ENCODE measurements at places on chromosomes 3 and 15.

DNA sequence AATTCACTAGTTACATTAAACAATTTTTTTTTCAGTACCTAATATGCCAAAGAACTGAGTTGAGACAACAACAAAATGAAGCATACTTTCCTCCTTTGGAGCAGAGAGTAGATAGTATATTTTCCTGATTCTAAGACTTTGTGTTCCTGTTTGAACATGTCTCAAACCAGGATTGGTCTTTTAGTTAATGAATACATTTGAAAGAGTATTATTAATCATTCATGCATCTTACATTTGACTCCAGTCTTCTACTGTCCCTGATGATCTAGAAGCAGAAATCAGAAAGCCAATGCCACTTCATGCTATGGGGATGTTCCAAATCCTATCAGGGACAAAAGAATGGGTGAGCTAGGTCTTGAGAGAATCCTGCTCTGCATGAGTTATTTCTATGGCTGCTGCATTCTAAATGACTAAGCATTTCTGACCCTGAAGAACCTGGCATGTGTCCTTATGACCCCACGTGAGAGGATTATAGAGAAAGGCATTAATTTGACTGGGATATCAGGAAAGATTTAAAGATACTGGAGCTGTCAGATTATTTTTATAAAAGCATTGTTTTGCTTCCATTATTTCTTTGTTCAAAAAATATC, 32.9 kb upstream of the MBNL1 start:
- no peak for DNase-seq

DNA sequence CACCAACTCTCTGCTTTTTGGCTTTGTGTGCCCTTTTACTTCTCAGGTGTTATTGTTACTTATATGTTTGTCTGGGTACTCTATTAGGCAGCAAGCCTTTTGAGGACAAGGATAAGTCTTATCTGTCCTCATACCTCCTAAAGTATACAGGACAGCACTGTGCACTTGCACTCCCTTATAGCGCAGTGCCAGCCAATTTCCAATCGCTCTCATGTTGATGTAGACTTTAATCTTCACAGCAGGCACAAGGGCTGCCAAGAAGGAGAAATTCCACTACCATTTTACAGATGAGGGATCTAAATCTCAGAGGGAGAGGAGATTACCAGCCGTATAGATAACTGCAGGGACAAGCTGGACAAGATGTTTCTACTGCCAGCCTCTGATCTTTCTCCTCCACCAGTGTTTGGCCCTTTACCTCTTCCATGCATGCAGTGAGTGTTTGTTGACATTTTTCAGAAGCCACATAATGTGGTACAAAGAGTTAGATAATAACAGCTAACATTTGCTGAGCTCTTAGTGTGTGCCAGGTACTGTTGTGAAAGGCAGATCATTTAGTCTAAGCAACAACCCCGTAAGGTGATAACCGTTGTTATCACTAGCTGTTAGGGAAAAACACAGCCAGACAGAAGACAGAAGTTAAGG, 30.1 kb downstream of the SST start:
- no peak for DNase-seq

GRCh38 chr3:10928961-10929471, 63.5 kb upstream of the SLC6A1 start:
- DNase-seq, result no peak

- no peak for DNase-seq
Observed at GRCh38 chr15:82306791-82307713, 42.2 kb downstream of the GOLGA6L10 start.

GRCh38 chr3:40044487-40044886, 235.1 kb downstream of the MYRIP start:
- no peak for DNase-seq

DNA sequence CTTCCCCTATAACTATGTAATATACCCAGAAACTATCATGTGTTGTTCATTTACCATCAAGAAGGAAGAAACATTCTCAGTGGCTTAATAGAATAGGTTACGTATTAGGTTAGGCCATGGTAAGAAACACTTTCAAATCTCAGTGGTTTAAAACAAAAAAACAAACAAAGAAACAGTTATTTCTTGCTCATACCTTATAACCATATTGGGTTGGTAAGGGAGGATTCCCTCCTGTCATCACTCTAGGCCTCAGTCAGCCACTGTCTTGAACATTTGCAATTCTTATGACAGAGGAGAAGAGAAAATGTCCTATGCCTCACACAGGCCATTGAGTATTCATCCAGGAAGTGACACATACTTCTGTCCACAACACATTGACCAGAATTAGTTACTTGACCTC, 727.7 kb upstream of the NECTIN3 start:
- no peak for DNase-seq

- DNase-seq, result peak; percentile 77
Observed at GRCh38 chr3:197749315-197749600, 425 bp upstream of the FYTTD1 start.

DNA sequence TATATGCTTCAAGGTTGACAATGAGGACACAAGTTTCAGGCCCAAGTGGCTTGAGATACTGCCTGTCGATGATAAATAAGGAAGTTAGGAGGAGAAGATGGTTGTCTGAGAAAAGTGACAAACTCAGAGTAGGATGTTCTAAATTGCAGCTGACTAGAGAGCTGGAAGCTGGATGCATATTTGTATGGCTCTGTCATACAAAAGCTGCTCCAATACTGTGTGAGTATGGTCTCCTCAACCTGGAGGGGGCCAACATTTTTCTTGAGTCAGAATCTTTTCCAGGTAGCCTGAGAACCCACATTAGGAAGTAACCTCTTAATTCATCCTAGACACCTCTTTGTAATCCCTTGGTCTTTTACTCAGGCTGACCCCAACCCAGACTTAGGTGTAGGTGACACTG, 28.4 kb upstream of the TPRG1 start:
- no peak for DNase-seq

DNA sequence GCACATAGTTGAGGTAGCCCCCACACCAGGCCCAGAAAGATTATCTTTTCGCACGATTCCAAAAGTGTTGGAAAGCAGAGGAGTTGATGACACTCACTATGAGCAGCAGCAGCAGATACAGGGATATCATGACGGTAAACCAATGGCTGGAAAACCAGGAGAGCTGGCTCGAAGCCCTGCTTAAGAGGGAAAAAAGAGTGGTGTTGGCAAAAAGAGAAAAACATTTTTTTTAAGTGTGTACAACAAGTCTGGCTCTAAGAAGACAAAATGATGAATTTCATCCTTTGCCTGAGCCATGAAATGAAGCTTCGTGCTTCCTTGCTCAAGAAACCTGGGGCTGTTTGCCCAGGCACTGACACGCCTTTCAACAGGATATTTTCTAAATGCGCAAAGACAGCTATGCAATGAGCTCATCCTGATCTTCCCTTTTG, 27.3 kb downstream of the PARP16 start:
- no peak for DNase-seq

DNA sequence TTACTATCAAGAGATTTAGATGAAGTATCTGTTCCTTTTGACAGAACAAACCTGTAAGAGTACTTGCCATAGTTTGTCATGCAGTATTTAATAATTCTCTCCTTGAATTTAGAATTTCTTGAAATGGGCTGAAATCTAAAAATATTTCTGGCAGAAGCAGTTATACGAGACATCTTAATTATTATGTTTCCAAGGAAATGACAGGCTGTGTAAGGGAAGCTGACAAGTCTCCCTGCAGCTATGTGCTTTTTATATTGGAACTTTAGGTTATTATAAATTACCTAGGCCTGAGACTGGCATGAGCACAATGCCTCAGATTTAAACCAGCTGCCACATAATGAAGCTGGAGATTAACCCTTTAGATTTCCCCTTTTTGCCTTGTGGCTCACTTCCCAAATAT, 365.0 kb upstream of the EPHA6 start:
- DNase-seq, result no peak
